ENCODE measurements at places on chromosomes 2 and 18. TPM values are rescaled to one million over a fixed set of nuclear protein-coding genes. Genes with fewer than 3 reads are reported as not detected.

- no peaks in the 10 kb centered on the region for H3K4me1 ChIP-seq
- no peak for DNase-seq
- no peak overlapping the region for H3K4me3 ChIP-seq
These were observed 54.9 kb downstream of the DSC3 start for GRCh38 chr18:30987467-30988241.

DNA sequence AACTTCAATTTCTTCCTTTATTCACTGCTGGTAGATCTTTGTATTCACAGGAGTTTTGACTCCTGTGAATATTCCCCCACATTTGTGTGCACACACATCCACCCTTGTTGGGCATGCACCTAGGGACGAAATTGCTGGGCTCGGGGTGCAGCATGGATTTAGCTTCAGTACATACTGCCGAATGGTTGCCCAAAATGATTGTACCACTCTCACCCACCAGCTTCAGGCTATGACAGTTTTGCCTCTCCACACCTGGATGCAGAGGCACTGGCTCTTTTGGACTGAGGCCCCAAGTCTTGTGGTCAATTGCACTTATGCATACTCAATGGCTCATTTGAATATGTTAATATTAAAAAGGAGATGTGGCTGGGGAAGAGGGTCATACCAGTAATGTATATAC is 65.1 kb upstream of the ODC1 start:
- no peak overlapping the region for H3K4me3 ChIP-seq
- H3K4me1 ChIP-seq = no peaks in the 10 kb centered on the region
- H3K27me3 ChIP-seq = no peaks in the 10 kb centered on the region

DNA sequence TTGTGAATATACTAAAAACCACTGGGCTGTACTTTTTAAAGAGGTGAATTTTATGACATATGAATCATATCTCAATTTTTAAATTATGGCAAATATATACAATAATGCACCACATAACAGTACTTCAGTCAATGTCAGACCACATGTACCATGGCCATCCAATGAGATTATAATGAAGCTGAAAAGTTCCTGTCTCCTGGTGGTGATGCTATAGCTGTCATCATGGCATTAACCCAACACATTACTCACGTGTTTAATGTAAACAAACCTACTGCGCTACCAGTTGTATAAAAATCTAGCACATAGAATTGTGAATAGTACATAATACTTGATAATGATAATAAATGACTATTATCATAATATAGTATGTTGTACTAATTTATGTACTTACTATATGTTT is 77.6 kb upstream of the ID2 start:
- no peaks in the 10 kb centered on the region for H3K36me3 ChIP-seq
- no peaks in the 10 kb centered on the region for H3K27me3 ChIP-seq
- no peak overlapping the region for H3K4me3 ChIP-seq
- DNase-seq = no peak

DNA sequence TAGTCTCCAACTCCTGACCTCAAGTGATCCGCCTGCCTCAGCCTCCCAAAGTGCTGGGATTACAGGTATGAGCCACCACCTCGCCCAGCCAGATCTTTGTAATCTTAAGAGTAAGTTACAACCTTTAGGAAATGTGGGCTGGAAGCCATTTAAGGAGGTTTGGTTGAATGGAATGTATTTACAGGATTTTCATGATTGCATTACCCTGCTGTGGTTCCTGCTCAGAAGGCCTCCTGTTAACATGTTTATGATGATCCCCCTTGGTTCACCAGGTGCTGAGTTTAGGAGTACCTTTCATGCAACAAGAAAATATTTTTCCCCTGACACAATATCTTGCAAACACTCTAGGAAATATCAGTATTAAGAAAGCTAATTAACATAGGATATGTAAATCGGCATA is 187.4 kb upstream of the SH3BP4 start:
- peaks cover 16% of the 10 kb centered on the region for H3K36me3 ChIP-seq
- no peak overlapping the region for H3K4me3 ChIP-seq
- no peak overlapping the region for H3K27ac ChIP-seq
- peaks cover 6% of the 10 kb centered on the region for H3K27me3 ChIP-seq

DNA sequence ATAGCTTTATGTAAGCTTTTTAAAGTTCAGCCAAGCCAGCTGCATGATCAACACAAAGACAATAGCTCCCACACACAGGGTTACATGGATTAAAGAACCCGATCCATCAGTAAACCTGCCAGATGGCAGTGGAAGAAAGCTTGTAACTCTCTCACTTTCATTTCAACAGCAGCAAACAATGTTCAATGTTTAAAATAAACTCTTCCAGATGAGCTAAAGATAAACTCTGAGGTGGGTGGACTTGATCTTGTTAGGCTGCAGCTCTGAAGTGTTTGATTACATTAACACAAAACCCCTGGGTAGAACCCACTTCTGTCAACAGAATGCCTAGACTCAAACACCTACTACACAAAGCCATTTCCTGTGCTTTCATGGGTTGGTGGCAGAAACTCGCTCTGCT is 13.9 kb downstream of the RDH14 start:
- H3K36me3 ChIP-seq = peaks cover 5% of the 10 kb centered on the region
- peaks cover 44% of the 10 kb centered on the region for H3K4me1 ChIP-seq
- no peak for DNase-seq
- no peaks in the 10 kb centered on the region for H3K27me3 ChIP-seq
- H3K4me3 ChIP-seq = peak overlapping the region; percentile 61

GRCh38 chr2:214774108-214774507 is 35.4 kb downstream of the BARD1 start:
- no peak overlapping the region for H3K4me3 ChIP-seq
- H3K27me3 ChIP-seq = no peaks in the 10 kb centered on the region
- H3K36me3 ChIP-seq = peaks cover 12% of the 10 kb centered on the region
- no peaks in the 10 kb centered on the region for H3K4me1 ChIP-seq

- H3K36me3 ChIP-seq = no peaks in the 10 kb centered on the region
- no peak for DNase-seq
- no peak overlapping the region for H3K27ac ChIP-seq
- H3K4me1 ChIP-seq = no peaks in the 10 kb centered on the region
- H3K27me3 ChIP-seq = peaks cover 4% of the 10 kb centered on the region
- no peak overlapping the region for H3K4me3 ChIP-seq
These were observed 31.2 kb downstream of the CFAP221 start for GRCh38 chr2:119575439-119575838.

DNA sequence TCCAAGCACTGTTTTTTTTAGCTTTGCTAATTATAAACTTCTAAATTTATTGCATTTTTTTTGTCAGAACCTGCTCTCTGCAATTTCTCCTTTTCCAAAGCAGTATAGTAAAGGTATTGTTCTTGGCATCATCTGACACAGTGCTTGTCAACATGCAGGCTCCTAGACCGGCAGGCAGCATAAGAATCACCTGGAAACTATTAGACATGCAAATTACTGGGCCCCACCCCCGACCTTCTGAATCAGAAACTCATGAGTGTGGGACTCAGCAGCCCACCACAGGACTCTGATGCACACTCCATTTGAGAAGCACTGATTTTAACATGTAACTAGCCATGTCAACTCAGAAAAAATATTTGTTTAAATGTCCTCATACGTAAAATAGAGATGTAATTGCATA is 551.1 kb upstream of the CELF4 start:
- no peaks in the 10 kb centered on the region for H3K27me3 ChIP-seq
- H3K27ac ChIP-seq = no peak overlapping the region
- no peaks in the 10 kb centered on the region for H3K4me1 ChIP-seq
- no peaks in the 10 kb centered on the region for H3K36me3 ChIP-seq

DNA sequence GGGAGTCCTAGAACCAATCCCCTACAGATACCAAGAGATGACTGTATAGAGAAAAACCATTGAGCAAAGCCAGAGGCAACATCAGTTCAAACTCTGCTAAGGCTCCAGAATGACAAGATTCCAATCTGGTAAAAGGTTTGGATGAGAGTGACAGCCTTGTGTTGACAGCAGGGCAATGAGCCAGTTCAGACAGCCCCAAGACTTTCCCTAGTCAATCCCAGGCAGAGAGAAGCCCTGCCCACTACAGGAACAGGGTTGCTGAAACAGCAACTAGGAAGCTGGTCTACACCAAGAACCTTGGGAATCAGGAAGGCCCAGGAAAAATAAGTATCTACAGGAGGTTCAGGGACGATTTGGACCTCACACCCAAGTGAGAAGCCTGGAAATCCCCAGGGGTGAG is 3.3 kb downstream of the PSTPIP2 start:
- H3K27me3 ChIP-seq = no peaks in the 10 kb centered on the region
- peaks cover 42% of the 10 kb centered on the region for H3K4me1 ChIP-seq
- DNase-seq = no peak
- no peak overlapping the region for H3K4me3 ChIP-seq

GRCh38 chr2:141186413-141187074 is 944.3 kb downstream of the LRP1B start:
- no peak overlapping the region for H3K4me3 ChIP-seq
- no peaks in the 10 kb centered on the region for H3K36me3 ChIP-seq
- H3K27ac ChIP-seq = no peak overlapping the region
- H3K4me1 ChIP-seq = no peaks in the 10 kb centered on the region
- DNase-seq = no peak

GRCh38 chr2:207766697-207767460 is 2.8 kb downstream of the FZD5 start:
- peaks cover 38% of the 10 kb centered on the region for H3K4me1 ChIP-seq
- H3K4me3 ChIP-seq = peak overlapping the region; percentile 85
- no peak for DNase-seq
- no peak overlapping the region for H3K27ac ChIP-seq

GRCh38 chr2:237931205-237931721 is 35.6 kb upstream of the UBE2F start:
- H3K36me3 ChIP-seq = no peaks in the 10 kb centered on the region
- DNase-seq = no peak
- H3K27me3 ChIP-seq = peaks cover 5% of the 10 kb centered on the region
- no peak overlapping the region for H3K27ac ChIP-seq
- no peak overlapping the region for H3K4me3 ChIP-seq

GRCh38 chr2:99957332-99958133 is 184.9 kb downstream of the AFF3 start:
- H3K27ac ChIP-seq = no peak overlapping the region
- H3K36me3 ChIP-seq = no peaks in the 10 kb centered on the region
- H3K27me3 ChIP-seq = no peaks in the 10 kb centered on the region
- DNase-seq = no peak
- no peak overlapping the region for H3K4me3 ChIP-seq

- H3K4me1 ChIP-seq = peaks cover 6% of the 10 kb centered on the region
- no peak for DNase-seq
- H3K4me3 ChIP-seq = no peak overlapping the region
- H3K27ac ChIP-seq = no peak overlapping the region
These were observed 23.3 kb downstream of the GLS start for GRCh38 chr2:190903693-190904450.

DNA sequence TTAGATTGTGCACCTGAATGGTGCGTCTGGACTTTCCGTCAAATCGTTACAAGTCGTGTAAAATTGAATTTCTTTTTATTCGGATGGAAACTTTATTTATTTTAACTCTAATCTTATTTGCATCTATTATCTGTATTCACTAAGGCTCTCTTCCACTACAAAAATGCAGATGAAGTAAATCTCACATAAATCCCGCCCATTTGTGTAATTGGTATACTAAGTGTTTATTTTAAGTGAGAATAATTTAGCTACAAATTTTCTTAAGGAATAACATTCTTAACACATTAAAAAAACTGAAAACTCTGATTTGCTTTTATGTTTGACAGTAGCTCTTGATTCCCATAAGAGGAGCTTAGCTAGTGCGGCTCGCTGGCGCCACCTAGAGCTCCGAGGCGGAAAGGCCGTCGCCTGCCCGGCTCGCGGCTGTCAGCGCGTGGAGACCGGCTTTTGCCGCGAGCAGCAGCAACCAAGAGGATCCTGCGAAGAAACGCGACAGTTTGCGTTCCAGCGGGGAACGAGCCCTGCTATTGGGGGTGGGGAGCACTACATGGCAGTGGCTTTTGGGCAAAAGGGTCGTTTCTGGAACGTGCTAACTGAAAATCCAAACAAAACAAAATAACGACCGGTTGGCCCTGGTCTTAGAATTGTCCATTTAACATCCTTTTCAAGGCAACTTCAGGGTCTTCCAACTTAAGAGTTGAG is 6.7 kb downstream of the SP9 start:
- no peaks in the 10 kb centered on the region for H3K36me3 ChIP-seq
- peaks cover 19% of the 10 kb centered on the region for H3K4me1 ChIP-seq
- peaks cover 80% of the 10 kb centered on the region for H3K27me3 ChIP-seq
- H3K4me3 ChIP-seq = peak overlapping the region; percentile 86
- H3K27ac ChIP-seq = peak overlapping the region; percentile 92

- no peaks in the 10 kb centered on the region for H3K4me1 ChIP-seq
- H3K4me3 ChIP-seq = no peak overlapping the region
- no peak overlapping the region for H3K27ac ChIP-seq
- H3K27me3 ChIP-seq = no peaks in the 10 kb centered on the region
- peaks cover 2% of the 10 kb centered on the region for H3K36me3 ChIP-seq
- DNase-seq = no peak
These were observed 131.7 kb upstream of the CREB1 start for GRCh38 chr2:207397917-207398655.

- peaks cover 8% of the 10 kb centered on the region for H3K27me3 ChIP-seq
- H3K27ac ChIP-seq = no peak overlapping the region
- no peaks in the 10 kb centered on the region for H3K36me3 ChIP-seq
- H3K4me3 ChIP-seq = no peak overlapping the region
- no peak for DNase-seq
These were observed 98.8 kb upstream of the MMADHC start for GRCh38 chr2:149686136-149687051.

Gene EML6
- 0.03 TPM for polyA plus RNA-seq

Gene AGXT
- polyA plus RNA-seq = not detected

Gene CDH2
- polyA plus RNA-seq = not detected

Gene PJVK
- polyA plus RNA-seq = 0.44 TPM

Gene CD8A
- 934 TPM for polyA plus RNA-seq

Gene LIPT1
- 19.0 TPM for polyA plus RNA-seq

Gene C1QL2
- not detected for polyA plus RNA-seq

All from naive thymus-derived CD8-positive, alpha-beta T cell (primary cell).